ENCODE measurements at places on chromosomes 1 and 21. TPM values are rescaled to one million over a fixed set of nuclear protein-coding genes. Genes with fewer than 3 reads are reported as not detected.

The AMIGO1 gene
- 7.7 TPM for total RNA-seq

The PDE9A gene
- total RNA-seq: 3.8 TPM

The FAM131C gene
- not detected for total RNA-seq

The HCRTR1 gene
- not detected for total RNA-seq

The KRTAP21-1 gene
- total RNA-seq: not detected

DNA sequence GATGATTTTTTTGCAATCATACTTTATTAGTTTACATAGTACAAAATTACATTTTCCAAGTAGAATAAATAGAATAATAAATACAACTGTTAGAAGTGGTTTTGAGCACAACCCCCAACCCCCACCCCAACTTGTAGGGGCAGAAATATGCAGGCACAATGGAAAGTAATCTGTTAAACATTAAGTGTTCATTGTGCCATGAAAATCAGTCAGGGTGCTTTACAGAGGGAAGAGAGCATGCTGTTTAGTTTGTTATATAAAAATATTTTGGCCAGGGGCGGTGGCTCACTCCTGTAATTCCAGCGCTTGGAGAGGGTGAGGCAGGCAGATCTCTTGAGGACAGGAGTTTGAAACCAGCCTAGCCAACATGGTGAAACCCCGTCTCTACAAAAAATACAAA is 2.6 kb downstream of the OR10T2 start:
- DNase-seq: no peak

- no peak for DNase-seq
Measured at GRCh38 chr21:21897275-21897883, 899.2 kb downstream of the NCAM2 start.

GRCh38 chr1:186865253-186865652 is 36.5 kb downstream of the PLA2G4A start:
- no peak for DNase-seq

DNA sequence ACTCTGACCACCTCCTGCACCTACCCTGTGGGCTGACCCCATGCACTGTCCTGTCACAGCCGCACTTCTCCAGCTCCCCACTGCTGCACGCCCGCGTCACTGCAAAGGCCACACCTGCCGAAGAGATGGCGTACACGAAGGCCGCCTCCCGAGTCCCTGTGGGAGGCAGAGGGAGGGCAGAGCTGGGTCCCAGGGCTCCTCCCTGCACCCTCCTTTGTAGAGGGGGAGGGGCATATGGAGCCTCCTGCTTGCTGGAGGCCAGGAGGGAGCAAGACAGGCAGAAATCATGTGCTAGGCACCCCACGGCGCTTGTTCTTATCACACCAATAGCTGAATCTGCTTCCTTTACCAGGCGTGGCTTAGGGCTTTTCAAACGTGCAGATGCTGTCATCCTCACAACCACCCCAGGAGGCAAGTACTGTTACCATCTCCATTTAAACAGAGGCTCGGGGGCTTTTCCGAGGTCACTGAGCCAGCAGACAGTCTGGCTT is 21.4 kb downstream of the WNT4 start:
- no peak for DNase-seq

- peak; percentile 75 for DNase-seq
Measured at GRCh38 chr1:230145505-230145899, 78.5 kb downstream of the GALNT2 start.

GRCh38 chr1:198867182-198867581 is 228.3 kb downstream of the PTPRC start:
- no peak for DNase-seq

GRCh38 chr21:26332867-26333266 is 162.3 kb upstream of the APP start:
- no peak for DNase-seq
